ENCODE measurements at places on chromosomes 7 and 10.

DNA sequence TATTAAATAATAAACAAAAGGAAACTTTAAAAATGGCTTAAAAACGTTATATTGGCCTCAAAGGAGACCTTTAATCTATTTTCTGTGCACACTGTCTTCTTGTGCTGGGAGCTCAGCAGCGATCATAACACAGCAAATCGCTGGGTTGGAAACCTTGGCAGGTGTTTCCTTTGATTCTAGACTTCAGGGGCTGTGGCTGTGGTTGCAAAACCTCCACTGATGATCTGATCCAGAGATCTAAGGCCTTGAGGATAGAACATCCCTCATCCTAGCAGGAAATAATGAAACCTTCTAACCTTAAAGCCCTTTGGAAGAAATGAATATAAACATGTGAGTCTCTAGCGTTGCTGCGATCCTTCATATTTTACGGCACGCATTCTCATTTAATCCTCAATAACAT, 29.8 kb downstream of the CDHR3 start:
- H3K27ac ChIP-seq = no peak overlapping the region
- H3K36me3 ChIP-seq = no peaks in the 10 kb centered on the region

GRCh38 chr10:132591166-132591971, 53.8 kb downstream of the INPP5A start:
- no peaks in the 10 kb centered on the region for H3K27me3 ChIP-seq
- H3K4me1 ChIP-seq = peaks cover 57% of the 10 kb centered on the region
- no peaks in the 10 kb centered on the region for H3K36me3 ChIP-seq
- H3K27ac ChIP-seq = no peak overlapping the region
- DNase-seq = no peak

DNA sequence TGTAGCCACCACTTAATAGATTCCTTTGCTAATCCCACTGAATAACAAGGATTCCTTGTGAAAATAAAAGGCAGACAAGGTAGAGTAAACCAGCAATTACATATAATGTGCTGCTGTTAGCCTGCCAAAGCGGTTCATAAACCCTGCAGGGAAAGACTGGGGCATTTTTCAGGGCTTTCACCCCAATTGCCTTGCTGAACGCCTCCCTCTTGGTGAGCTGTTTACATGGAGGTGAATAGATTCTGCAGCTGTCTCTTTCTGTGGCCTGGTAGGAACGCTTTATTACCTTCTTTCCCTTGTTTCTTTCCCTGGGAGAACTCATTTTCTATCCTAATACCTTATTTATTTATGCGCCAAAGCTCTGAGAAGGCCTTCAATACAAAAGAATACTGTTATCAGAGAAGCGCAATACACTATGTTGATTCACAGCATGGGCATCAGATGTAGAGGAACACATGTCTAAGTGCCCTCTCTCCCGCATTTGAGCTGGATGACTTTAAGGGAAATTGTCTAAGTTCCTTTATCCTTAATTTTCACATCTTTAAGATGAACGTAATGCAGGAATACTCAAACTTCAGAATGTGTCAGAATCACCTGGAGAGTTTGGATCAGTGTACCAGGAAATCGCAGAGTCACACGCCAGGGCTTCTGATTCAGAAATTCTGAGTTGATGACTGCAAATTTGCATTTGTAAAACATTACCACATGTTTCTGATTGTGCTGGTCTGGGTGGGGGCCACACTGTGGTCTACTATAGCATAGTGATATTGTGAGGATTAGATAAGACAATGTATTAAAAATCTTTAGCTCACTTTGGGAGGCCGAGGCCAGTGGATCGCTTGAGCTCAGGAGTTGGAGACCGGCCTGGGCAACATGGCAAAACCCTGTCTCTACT, 1203.8 kb downstream of the SORCS3 start:
- H3K4me3 ChIP-seq = no peak overlapping the region
- H3K4me1 ChIP-seq = no peaks in the 10 kb centered on the region
- no peaks in the 10 kb centered on the region for H3K36me3 ChIP-seq
- DNase-seq = no peak
- H3K27me3 ChIP-seq = no peaks in the 10 kb centered on the region

DNA sequence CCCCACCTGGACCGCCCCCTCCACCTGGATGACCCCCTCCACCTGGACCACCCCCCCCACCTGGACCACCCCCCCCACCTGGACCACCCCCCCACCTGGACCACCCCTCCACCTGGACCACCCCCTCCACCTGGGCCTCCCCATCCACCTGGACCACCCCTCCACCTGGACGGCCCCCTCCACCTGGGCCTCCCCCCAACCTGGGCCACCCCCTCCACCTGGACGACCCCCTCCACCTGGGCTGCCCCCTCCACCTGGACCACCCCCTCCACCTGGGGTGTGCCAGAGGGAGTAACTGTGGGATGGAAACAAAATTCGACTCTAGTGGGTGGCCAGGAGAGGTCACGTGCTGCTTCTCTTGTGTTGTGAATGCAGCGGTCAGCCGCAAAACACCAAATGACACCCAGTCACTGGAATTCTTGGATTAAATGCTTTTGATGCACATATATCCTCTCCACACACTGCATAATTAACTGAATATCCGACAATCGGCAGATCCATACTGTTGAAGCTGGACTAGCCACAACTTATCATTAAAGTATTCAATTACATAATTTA, 316.7 kb downstream of the PTPRN2 start:
- no peaks in the 10 kb centered on the region for H3K27me3 ChIP-seq
- H3K36me3 ChIP-seq = no peaks in the 10 kb centered on the region
- no peaks in the 10 kb centered on the region for H3K4me1 ChIP-seq
- H3K27ac ChIP-seq = no peak overlapping the region

Measured in natural killer cell (primary cell).